Effector memory CD8-positive, alpha-beta T cell (primary cell): ENCODE measurements at places on chromosomes 5 and 9.

DNA sequence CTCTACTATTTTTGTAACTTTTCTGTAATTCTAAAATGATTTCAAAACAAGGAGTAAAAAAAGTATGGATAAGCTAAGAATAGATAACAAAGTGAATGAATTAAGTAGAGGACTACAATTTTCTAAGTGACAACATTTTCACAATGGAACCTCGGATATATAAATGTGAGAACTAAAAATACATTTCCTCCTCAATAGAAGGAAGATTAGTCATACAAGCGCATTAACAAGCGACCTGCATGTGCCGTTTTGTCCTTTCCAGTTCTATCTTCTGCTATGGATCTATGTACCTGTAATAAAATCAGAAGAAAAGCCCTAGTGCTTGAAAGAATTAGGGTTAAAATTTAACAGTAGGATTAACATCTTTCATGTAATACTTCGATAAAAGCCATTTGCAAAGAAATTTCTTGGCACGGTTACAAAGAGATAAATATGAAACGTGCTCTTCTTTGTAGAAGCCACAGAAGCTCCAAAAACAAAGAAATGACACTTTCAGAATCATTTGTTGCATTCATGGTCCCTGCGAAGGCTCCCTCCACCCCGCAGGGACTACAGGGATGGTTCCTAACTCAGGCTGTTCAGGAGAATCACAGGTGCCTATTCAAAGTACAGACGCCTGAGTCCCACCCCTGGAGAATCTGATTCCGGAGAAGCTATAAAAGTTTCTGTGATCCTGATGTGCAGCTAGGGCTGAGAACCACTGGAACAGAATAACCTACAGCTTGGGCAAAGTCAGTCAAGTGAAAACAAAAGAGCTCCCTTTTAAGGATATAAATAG, 216.6 kb upstream of the EFNA5 start:
- DNase-seq: no peak

- DNase-seq: no peak
Observed at GRCh38 chr9:70073756-70074155, 30.1 kb downstream of the MAMDC2 start.

DNA sequence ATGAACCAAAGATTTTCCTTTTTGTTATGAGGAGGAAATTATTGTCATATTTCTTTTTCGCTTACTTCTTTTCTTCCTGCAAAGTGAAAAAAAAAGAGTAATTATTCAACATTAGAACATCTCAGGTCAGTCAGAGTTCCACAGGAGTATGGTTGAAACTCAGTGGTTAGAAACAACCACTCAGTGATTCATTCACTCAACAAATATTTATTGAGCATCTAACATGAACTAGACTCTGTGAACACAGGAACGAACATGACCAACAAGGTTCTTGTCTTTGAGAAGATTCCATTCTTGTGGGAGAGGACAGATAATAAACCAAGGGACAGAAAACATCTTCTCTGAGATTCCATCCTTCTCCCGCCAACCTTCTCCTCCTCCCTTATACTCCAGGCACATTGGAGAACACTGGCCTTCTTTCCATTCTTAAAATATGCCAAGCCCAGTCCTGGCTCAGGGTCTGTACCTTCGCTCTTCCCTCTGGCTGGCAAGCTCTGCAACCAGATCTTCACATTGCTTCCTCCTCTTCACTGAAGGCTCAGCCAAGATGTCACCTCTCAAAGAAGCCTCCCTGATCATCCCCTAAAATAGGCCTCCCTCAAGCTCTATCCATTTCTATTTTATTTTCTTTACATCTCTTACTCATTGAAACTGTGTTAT, 6.8 kb upstream of the GRAMD2B start:
- DNase-seq: no peak

- no peak for DNase-seq
Observed at GRCh38 chr9:36725777-36726356, 153.2 kb downstream of the MELK start.

GRCh38 chr5:110476164-110476563, 250.3 kb downstream of the TMEM232 start:
- DNase-seq: no peak

DNA sequence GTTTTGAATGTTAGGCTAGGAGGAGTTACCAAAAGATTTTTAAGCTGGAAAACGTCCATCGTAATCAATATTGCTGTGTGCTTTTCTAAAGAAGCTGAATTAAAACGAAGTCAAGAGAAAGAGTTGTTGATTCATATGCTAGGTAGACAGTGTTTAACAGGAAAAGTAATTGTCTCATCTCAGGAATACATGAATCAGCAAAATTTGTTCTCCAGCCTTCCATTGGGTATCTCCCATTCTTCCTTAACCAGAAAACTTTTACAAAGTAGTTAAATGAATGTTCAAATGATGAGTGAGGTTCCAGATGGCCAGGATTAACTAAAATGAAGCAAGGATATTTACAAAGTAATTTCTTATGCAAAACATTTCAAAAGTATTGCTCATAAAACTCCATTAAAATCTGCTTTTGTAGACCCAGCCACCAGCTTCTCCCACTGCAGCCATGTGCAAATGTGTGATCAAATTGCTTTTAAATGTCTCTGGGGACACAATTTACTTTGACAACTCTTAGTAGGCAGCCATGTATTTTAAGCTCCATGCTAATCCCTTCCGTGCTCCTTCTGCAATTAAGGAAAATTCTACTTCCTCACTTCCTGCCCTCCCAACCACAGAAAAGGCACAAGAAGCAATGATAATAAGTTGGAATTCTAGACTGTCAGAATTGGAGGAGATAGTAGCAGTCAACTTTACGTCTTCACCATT, 121.2 kb downstream of the HTR4 start:
- no peak for DNase-seq

DNA sequence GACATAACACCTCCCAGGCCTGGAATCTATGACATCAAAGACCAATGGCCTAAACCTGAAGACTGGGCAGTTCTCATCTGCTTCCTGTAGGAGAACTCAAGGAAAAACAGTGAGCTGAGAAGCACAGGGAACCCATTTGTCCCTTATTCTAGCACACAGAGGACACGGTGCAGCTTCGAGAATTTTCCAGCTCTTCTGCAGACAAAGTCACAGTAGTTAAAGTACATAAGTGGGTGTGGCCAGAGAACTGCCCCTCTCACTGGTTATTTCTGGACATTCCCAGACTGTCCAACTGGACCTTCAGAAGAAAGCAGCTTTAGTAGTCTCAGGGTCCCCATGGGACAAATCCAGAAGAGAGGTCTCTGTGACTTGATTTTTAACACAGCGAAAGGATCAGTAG, 114.6 kb downstream of the KLHL3 start:
- no peak for DNase-seq

- DNase-seq: peak; percentile 79
Observed at GRCh38 chr9:128203024-128203706, at the start of gene DNM1. Gene DNM1 (plus strand): TSS chr9:128203379. CDS start chr9:128203471, 92 bp downstream.

- no peak for DNase-seq
Observed at GRCh38 chr9:42275141-42275540, 91.7 kb downstream of the SPATA31A6 start.

- no peak for DNase-seq
Observed at GRCh38 chr5:14247054-14247386, 103.9 kb downstream of the TRIO start.

- DNase-seq: no peak
Observed at GRCh38 chr9:92962846-92963245, 15.5 kb downstream of the FGD3 start.

DNA sequence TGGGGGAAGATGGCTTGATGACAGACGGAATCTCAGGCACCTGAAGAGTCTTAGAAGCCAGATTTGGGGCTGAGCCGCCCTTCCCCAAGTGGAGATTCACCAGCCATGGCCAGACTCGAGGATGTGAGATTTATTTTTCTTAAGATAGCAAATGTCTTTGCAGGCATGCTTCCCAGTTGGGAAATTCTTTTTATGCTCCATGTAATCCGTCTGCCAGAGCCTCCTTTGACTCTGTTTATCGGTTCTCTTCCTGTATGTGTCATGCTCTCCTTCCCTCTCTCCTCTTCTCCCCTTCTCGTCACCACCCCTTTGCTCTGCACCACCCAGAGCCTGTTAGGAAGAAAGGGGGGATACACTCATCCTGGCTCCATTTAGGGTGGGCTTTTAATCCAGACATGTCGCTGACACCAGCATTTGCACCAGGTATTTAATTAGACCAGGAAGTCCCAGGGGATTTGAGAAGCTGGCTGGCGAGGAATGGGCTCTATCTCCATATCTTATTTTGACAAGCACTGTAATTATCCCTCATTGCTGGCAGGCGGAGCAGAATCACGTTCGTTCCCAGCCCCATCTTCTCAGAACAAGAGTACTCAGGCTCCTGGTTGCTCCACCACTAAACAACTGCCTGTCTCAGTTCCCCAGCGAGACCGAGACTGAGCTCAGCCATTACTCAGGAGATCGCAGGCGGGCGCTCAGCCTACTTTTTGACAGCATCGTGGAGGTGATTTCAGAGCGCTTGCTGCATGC, 50.9 kb downstream of the KCNIP1 start:
- no peak for DNase-seq

- no peak for DNase-seq
Observed at GRCh38 chr5:103785569-103785968, 223.0 kb upstream of the NUDT12 start.

DNA sequence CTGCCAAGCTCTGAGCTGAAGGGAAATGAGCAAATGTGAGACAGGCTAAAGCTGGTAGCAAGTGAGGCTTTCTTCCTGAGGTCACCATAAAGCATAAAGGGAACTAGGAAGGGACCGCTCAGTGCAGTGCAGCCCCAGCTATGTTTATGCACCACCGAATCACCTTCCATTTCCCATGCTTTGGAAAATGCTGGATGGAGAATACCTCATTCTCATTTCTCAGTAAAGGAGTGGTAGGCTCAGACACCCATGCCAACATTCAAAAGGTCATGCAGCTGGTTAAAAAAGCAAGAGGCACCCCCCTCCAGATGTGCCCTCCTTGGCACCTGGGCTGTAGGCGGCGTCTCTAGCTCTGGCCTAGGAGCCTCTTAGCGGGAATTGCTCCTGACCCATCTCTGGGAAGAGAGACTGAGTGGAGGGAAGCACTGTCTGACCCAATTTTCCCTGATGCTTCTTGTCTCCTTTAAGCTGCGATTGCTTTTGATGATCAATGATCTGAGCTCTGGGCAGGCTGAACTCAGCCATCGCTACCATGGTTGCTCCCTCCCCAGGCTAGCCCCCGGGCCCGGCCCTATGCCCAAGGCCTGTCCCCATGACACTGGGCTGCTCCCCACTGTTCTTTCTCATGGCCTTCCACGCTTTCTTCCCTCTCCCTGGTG, 58.7 kb downstream of the ZNF354C start:
- no peak for DNase-seq

DNA sequence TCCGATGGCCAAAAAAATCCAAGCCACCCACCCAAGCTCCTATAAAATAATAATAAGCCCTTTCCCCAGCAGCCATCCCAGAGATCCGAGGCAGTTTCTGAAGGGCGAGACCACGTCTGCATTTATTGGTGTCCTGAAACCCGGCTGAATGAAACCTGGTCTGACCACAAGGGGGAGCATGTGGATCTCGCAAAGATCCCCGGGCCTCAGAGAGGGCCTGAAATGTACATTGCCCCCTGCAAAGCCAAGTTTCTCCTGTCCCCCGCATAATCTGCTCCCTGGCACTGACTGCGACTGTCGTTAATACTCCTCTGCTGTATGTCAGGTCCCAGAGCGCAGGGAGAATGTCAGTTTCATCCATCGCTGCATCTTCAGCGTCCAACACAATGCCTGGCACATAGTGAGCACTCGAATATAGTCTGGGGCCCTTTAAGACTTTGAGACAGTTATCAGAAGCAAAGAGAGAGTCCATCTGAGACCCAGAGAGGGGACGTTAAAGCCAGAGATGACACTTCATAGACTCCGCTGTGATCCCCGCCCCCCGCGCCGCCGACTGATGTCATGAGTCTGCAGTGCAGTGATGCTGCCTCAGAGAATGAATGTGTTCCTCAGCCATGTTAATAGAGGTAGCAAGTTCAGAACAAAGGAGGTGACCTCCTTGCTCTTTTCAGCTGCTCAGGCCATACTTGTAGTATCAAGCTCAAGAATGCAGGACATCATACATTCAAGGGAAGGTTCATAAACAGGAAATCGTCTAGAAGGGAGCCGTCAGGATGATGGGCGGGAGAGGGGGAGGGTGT, 74.5 kb upstream of the BARHL1 start:
- peak; percentile 61 for DNase-seq

- DNase-seq: no peak
Observed at GRCh38 chr5:97111616-97112015, 30.8 kb downstream of the LIX1 start.

DNA sequence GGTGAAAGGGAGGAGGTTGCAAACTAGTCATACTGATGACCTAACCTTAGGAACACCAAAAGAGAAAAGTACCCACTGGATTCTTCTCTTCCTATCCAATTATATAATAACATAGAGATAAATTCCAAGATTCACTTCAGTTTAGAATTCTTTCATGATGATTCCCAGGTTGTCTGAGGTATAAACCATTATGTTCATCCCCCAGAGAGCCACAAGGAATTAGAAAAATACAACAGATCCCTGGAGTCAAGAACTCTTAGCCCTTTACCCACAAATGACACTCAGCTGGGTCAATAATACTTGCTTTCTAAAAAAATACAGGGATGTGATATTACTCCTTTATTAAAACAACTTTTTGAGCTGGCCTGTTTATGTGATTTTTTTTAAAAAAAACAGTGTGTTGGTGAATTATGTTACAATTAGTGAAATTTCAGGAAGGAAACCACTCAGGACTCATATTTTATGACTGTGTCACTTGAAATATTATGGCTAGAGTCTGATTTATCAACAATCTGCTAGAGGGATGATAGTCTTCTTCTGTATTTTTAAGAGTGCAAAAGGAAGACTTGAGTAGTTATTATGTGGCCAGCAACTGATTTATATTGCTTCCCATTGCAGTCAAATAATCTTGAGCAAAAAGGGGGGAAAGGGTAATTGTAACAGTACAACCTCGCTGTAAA, 338.2 kb downstream of the NFIB start:
- no peak for DNase-seq

GRCh38 chr9:81879501-81879916, 48.7 kb upstream of the SPATA31D4 start:
- DNase-seq: no peak

DNA sequence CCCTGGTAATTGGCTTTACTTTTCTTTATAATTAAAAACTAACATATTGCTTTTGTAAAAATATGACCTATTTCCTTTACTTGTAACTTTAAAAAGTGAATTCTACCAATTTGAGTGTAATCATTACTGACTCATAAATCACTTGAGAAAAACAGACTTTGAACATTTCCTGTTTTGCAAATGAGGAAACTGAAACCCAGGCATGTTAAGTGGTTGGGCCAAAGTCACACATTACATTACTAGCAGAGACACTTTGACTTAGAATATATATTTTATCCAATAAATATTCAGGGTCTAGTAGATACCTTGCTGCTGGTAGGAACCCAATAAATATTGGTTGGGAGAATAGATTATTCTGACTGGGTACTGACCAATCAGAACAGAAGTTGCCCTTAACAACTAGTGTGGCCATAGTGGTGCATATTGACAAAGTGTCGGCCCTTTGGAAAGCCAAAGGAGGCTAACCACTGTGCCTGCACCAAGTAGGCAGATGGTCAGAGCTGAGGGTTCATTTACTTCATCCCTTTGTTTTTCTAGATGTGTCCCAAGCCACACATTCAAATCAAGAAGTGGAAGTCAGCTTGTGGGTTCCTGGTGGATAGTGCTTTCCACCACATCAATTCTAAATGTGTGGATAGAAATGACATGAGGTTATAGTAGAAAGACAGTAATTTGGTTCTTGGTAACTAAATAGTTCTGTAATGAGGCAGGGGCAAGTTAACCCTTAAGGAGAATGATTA, 365.1 kb upstream of the RIOK2 start:
- DNase-seq: no peak
